ENCODE measurements at places on chromosomes 7 and 10.

- DNase-seq: no peak
Measured at GRCh38 chr7:15686957-15687545, 568 bp upstream of the MEOX2 start.

- no peak for DNase-seq
Measured at GRCh38 chr10:100364735-100365391, 17.8 kb downstream of the SCD start.

DNA sequence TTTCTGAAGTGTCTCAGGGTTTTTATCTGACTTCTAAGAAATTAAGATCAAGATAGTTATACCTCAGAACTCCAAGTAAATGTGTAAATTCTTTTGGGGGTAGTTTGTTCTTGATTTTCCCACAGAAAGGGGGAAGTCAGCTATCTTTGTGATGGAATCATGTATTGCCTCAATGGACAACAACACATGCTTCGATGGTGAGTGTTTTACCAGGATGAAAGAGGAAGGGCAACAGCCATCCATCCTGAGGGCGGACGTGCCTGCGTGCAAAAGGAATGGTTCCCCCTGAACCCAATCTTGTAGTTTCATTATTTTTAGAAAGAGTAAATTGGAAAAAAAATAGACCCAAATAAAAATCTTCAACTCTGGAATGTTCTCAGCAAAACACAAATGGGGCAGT is 67.2 kb upstream of the ZPBP start:
- no peak for DNase-seq

- no peak for DNase-seq
Measured at GRCh38 chr10:30199376-30200016, 140.1 kb upstream of the JCAD start.

DNA sequence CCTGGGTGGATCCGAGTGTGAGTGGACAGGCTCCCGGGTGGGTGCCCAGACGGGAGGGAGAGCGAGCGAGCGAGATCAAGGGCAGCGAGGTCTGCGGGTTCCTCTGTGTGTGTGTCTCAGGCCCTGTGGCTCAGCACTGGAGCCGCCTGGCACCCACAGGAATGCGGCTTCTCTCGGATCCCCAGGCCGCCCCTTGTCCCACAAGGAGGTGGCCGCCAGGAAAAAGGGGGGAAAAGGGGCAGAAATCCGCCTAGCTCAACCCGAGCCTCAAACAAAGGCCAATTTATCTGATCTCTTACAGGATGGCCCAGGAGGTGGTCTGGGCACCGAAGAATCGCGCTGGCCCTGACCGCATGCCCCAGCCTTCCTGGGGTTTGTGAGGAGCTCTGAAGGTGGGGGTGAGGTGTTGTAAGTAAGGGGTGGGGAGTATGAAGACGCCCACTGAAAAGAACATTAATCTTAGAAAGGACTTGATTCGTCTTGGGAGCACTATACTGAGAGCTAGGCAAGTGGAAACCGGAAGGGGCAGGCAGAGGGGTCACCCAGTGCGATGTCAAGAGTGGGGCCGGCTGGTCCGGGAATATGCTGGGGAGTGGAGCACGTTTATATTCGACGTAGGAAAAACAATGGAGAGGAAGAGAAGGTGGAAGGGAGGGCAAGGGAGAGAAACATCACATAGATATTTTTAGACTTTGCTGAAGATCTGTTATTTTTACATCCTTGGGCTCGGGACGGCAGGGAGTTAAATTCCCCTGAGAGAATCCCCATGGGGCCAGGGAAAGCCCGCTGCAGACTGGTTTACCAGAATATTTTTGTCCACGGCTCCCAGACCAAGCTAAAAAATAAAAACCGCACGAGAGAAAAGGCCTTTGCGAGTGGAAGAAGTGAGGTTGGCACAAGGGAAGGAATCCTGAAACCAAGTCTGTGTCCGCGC is 7.2 kb downstream of the DLX5 start:
- no peak for DNase-seq

DNA sequence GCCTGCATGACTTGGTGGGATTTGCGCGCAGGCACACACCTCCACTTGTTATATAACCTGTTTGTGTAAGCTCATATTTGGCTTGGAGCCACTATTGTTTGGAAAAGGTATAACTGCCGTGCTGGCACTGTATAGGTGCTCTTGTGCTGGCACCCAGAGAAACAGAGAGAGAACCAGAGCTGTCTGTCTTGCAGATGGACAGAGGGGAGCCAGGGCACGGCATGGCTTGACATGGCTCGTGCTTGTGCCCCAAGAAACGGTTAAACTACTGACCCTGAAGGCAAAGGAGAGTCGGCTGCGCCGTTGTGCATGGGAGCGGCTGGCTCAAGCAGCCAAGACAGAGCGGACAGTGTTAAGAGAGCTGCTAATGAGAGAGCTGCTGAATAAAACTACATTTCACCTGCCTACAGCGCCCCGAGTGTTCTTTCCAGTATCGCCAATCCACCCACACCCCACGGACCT is 23.2 kb downstream of the RAPGEF5 start:
- no peak for DNase-seq
